ENCODE measurements at places on chromosomes 2 and 18.

DNA sequence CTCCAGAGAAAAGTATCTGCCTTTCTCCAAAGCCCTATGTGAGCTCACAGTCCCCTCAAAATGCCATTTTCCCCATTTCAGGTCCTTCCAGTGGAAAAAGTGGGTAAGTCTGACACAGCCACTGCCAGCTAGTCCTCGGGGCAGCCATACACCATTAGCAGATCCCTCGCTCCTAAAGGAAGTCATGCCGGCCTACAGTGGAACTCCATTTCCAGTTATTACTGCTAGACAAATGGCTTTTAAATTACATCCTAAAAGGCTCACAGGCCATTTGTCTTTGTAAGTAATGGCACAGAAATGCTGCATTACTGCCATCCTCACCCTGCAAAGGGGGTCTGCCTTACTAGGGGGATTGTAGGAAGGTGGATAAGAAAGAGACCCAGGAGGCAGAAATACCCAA is 259.4 kb upstream of the SIX2 start:
- DNase-seq = no peak

DNA sequence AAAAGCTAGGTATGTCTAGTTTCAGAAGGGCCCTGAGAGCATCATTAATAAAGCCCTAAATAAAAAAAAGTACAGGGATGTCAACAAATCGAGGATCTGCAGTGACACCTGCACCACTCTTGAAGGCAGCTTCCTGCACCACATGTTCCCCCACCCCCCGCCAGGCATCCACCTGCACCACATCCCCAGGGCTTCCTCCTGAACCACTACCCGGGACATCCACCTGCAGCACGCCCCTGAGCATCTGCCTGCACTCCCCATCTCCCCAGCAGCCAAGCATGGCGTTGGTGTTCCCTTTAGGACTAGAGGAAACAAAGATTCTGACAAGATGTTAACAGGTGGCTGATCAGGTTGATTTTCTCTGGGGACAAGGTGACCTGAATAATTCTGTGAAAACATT is 55.2 kb downstream of the DLGAP1 start:
- no peak for DNase-seq

DNA sequence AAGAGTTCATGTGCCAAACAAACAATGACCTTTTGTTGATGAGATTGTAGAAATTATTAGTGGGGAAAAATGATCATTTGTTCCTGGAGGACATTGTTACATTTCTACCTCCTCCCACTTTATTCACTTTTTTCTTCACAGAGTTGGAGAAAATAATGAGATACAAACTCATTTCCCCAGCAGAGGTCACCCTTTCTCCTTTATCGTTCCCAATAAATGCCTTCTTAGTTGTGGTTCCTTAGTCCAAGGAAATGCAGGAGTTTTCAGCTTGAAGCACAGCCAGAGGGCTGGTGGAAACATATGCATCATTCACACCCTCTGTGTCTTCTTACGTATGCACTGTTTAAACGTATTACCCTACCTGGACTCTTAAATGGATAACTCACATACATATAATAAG is 108.8 kb downstream of the SLC4A3 start:
- no peak for DNase-seq

DNA sequence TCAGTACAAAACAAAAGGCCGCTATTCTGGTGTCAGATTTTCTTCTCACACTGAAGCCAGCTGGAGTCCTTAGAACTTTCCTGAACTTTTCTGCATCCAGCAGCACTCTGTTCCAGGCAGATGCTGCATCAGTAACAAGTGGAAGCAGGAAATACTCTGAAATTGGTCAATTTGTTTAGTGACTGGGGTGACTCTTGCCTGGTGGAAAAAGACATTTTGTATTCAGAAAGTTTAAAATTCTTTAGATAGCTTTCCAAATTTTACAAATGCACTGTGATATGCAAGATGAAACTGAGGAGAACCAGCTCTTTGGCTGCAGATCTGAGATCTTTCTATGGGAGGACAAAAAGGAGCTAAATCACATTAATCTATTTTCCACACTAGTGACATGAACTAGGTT is 385.7 kb downstream of the NRXN1 start:
- DNase-seq = no peak

DNA sequence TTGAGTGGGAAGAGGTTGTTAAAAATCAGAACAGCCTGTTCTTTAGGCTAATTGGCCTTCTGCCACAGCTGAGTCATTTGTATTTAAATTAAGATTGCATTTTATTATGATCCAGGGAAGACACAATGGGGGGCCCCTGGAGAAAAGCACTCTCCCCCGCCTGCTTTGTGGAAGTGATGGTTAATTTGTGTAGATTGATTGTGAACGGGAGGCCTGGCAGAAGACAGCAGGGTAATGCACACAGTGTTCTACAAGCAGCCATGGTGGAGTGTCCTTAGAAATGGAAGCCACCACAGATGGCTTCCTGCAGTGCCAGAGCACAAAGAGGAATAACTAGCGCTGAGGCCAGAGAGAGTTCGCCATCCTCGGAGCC is 19.6 kb downstream of the RAMP1 start:
- DNase-seq = no peak

- DNase-seq = no peak
These were observed 2.3 kb downstream of the LHCGR start for GRCh38 chr2:48753228-48753627.

DNA sequence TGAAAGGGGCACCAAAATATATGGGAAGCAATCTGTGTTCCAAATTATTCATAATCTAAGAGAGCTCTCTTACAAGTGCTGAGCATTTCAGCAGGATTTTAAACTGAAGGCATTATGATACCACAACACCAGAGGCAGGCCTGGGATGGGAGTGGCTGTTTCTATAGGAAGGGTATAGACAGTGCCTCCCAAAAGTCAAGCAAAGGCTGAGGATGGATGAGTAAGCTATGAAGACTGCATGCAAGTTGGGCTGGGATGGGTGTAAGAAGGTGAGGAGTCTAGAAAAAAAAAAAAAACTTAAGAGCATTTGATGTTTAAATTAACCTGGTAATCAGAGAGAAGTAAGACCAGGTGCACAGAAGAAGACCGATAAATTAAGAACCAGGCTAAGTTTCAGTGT is 132.5 kb downstream of the OSR1 start:
- DNase-seq = no peak

- no peak for DNase-seq
These were observed 63.8 kb downstream of the HAUS1 start for GRCh38 chr18:46167971-46168370.

DNA sequence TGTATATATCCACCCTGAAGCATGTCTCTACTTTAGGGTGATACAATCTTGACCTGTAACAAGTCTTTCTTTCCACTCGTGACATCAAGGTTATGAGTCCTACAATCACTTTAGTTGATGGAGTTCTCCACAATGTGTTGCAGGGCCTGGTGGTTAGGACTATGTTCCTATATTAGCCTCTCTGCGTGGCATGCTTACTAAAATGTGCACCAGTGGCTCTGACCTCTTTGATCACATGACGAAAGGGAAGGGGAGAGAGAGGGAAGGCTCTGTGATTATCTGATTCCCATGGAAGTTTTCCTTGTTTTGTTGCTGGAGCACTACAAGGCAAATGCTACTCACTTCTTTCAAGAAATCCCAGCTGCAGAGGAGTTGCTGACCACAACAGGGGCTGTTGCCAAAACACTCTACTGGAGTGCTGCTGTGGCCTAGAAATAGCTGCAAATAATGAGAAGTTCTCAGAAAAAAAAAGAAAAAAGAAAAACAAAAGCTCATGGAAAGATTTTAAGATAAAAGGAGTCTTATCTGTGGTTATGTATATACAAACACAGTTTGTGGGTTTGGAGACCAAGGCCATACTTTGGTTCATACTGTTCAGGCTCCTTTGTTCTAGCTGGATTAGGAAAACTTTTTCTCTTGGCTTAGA is 272.8 kb upstream of the MMADHC start:
- DNase-seq = no peak

GRCh38 chr2:74576211-74576862 is 21.8 kb downstream of the DOK1 start:
- DNase-seq = no peak

DNA sequence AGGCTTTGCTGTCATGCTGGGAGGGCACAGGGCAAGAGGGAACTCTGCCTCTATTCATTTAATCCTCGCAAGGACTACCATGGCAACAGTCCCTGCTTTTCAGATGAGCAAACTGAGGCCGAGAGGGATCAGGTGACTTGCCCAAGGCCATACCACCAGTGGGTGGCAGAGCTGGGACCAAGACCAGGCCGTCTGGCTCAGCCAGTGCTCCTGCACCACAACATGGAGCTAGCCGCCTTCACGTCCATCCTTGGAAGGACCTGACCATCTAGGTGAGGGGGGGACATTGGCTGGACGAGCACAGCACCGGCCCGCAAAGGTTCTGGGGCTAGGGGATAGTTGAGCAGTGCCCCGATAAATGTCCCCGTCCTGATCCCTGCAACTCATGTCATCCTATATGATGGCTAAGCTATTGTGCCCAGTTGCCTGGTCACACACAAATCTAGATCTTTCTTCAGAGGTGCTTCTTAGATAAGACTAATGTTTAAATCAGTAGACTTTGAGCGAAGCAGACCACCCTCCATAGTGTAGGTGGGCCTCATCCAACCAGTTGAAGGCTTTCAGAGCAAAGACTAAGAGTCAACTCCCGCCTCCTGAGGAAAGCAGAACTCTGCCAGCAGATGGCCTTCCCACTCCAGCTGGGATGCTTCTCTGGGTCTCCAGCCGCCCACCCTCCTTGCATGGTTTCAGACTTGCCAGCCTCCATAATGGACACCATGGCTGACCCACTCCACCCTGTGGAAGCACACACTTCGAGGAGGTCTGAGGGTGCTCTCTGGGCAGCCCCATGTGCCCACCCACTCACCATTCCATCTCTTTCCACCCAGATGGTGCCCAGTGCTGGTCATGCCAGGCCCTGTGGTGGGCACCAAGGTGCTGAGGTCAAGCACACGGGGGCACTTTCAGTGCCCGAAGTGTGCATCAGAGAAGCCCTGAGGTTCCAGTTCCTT is 214.8 kb upstream of the RAB6C start:
- DNase-seq = no peak

- no peak for DNase-seq
These were observed 20.8 kb downstream of the PLEK start for GRCh38 chr2:68385907-68386287.

DNA sequence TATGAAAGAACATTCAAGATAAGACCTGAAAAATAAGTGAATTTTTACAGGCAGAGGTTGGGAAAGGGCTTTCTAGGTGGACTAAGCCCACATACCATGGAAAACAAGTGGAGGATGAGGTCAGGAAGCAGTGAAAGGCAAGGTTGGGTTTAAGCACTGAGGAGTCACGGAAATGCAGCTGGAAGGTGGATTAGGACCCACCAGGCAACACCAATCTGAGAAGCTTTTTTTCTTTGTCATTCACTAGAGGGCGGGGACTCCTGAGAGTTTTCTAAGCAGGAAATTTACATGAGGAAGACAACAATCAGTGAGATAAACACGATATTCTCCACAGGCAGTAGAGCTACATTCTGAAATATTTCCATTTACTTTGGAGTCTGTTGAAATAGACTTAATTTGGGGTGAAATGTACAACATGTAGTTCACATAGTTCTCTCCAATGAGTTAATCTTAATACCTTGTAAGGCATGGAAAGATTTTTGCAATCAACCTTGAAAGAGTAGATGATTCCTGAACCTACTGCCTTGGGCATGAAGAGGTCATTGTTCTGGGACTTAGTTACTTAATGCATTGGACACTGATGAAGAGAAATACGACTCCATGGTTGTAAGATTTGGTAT is 40.7 kb downstream of the VIT start:
- no peak for DNase-seq
